ENCODE measurements at places on chromosomes 11 and 22.
A peak's percentile ranks its signal among the peaks of the same experiment; 100 is the strongest.

- DNase-seq: no peak
Measured at GRCh38 chr22:24083361-24083760, 72.3 kb downstream of the CABIN1 start.

DNA sequence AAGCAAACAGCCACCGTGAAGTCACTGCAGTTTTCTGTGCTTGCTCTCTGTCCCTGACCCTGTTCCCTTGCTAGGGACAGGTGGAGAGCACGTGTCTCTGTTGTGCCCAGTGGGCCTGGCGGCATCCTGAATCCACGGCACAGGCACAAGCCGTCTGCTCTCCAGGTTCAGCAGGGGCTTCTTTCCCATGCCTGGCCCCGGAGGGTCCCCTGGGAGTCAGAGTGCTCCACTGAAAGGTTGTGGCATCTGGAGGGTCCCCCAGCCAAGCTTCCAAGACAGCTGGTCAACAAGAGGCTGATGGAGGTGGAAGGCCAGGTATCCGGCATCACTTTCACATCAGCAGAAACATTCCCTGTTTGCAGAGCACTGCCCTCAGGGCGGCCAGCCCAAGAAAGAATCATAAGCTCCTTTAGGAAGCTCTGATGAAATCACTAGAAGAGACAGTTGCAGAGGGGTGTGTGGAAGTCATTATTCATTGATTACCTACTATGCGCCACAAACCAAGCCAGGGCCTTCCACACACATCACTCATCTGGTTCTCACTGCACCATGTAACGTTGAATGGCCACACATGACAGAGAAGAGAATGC lies 346.4 kb upstream of the B3GAT1 start:
- DNase-seq: no peak

DNA sequence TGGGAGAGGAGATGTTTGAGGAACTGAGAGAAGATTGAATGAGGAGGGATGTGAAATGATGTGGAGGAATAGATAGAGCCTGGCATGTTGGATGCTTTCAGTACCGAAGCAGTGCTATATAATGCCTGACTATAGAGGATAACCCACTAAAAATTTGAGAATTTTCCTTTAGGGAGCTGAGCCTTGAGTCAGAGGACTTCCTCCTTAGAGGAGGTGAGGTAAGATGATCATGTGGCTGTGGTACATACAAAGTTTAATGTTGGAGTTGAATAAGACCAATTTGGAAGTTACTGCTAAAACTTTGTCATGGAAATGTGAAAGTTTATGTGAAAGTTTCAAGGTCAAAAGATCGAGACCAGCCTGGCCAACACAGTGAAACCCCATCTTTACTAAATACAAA lies 66.9 kb downstream of the YAP1 start:
- no peak for DNase-seq

DNA sequence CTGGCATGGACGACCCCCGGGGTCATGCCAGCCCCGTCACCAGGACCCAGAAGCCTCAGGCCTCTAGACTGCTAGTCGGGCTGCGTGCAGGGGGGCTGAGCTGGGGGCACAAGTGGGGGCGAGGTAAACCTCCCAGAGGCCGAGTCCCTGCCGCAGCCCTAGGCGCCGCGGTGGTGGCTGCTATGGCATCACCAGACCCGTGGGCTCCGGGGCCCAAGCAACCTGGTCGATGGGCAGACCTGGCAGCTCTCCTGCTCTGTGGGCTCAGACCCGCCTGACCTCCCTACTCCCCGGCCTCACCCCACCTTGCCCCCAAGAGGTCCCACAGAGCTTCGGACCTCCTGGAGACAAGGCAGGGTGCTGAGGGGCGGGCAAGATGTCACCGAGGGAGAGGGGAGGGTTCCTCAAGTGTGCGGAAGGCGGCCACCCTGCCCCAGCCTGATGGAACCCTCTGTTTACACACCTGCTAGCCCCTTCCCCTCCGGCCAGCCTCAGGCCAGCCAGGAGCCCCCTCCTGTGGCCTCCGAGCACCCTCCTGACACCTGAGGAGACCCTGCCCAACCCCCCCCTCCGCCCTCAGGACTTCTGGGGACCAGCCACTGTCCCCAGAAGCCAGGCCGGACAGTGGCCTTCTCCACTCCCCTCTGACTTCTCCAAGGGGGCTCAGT lies 9.4 kb downstream of the IGF2 start:
- no peak for DNase-seq

DNA sequence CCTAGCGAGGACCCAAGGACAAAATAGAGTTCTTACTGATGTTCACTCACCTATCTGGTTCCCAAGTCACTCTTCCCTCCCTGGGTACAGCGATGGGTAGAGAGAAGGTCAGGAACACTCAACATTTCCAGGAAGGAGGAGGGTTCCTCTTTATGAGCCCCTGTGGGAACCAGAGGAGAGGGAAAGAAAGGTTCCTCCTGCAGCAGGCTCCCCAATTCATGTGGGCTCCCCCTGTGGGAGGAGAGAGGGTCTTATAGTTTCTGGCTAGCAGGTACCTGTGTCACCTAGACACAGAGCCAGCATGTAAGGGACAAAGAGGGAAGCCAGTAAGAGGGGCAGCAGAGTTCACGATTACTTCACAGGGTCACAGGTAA lies 93.5 kb downstream of the DBX1 start:
- no peak for DNase-seq

DNA sequence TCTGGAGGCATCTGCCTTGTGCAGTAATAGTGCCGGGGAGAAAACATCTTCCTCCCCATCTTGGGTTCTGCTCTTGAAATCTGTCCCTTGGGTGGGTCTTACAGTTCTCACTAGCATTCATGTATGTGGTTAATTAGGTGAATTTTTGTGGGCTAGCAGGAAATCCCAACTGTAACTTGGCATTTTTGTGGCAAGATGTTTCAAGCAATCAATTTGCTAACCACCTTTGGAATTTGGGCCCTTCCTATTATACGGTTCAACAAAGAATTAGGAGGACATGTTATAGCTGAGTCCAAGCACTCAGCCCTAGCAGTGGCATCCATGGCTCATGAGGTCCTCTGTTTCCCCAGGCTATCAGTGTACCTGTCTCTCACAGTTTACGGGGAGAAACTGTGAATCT lies 89.1 kb upstream of the MTNR1B start:
- DNase-seq: no peak

DNA sequence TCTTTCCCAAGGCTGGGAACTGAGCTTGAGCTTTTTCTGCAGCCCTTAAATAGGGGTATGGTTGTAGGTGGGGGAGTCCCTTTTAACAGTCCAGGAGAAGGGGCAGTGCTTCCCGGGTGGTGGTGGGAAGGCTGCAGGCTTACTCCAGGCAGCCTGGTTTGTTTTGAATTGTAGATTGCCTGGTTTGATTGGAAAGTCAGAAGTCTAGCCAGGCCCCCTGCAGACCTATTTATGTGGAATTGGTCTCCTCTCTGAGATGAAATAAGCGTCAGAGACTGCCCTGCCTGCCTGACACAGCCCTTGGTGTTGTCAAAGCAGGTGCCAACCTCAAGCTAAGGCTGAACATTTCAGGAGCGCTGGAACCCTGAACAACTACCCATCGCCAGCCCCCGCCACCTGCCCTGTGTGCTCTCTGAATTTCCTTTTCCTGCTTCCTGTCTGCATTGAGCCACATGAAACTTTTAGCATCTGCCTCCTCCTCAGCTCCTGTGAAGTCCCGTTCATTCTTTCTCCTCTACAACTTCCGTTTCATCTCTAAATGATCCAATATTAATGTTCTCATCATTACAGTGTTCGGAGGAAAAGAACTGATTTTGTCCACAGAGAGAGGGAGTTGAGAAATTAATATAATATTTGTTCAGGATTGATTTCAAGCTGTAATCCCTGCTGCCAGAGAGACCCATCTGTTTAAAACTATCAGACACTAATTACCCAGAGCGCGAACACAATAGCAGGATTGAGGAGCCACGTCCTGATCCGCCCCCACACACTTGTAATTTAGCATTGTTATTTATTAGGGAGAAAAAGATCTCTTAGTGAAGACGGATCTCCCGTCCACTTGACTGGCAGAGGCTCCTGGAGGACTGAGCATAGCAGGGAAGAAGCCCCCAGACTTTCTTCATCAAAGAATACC lies 136.5 kb downstream of the TRIM29 start:
- DNase-seq: no peak

- no peak for DNase-seq
Measured at GRCh38 chr22:39712751-39713525, 142.4 kb downstream of the CACNA1I start.

DNA sequence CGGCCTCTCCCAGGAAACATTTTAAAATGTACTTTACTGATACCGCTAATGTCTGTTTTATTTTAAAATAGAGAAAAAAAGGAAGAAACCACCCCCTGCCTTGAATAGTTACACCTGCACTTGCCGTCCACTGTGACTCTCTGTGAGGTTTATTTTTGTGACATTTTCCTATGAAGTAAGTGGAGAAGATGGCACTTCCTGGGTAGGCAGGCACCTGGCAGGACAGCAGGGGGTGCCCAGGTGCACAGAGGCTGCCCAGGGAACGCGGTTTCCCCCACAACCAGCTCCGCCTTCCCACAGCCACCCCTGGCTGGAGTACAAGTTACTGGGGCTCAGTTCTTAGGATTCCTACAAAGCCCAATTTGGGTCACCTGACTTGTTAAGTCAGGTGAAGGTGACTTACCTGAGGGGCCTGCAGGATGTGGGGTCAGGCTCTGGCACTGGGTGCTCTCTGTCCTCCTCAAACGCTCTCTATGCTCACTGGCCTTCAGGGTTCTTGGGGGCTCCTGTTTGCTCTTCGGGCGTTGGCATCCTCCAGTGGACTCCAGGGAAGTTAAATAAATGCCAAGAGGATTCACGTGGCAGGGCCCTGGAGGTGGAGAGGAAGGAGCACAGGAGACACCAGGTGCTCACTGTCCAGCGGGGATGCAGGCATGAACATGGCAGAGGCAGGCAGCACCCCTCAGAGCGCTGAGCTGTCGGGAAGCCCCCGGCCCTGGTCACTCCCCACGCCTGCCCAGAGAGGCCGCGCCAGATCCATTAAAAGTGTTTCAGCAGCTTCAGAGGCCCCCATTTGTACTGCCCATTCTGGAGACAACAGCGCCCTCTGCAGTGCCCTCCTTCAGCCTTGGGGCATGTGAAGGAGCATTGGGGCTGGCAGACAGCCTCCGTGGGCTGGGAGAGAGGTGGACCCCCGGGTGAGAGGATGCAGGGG lies 1021.2 kb downstream of the TBC1D22A start:
- DNase-seq: peak; percentile 27

GRCh38 chr22:44192098-44192815 lies 11.5 kb downstream of the PARVG start:
- DNase-seq: no peak

DNA sequence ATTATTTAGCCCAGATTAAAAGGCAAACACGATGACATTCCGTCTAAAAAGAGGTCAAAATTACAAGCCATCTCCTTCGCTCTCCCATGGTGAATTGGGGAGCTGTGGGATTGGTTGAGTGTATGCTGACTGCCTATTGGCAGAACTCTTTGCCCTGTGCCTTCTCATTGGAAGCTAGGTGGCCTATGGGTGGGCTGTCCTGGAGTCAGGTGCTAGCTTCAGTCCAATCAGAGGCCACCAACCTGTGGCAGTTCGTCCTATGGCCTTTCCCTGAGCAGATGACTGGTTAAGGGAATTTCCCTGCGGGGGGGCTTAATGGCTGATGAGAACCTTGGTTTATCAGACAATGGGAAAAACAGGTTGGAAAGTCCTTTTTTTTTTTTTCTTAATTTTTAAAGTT lies 3.2 kb upstream of the MTMR3 start:
- no peak for DNase-seq

DNA sequence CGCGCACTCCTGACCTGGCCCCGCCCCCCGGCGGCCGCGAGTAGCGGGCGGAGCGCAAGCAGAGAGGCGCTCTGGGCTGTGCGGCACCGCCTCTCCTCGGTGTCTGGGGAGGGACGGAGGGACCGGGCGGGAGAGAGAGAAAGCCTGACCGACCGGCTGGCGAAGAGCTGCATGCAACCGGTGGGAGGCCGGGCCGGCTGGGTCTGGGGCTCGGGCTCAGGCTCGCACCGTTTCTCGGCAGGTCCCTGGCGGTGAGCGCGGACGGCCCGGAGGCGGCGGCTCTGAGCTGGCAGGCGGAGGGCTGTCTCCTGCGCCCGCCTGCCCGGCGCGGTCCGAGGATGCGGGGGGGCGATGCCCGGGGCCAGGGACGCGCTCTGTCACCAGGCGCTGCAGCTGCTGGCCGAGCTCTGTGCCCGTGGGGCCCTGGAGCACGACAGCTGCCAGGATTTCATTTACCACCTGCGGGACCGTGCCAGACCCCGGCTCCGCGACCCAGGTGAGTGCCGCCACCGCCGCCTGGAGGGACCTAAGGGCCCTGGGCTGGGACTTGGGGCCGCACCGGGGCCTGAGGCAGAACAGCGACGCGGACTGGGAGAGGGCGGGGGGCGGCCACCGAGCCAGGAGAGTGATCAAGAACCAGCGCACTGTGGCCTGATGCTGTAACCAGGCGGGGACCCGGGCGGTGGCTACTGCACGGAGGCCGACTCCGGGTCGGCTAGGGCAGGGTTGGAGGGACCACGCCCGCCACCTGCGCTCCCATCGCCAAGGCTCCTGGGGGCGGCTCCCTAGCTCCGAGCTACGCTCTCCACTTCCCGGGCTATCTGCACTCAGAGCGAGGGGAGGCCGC lies at the start of gene SYT9:
Gene SYT9, plus strand, starts transcription at position 69 of the 847 bp plus-strand sequence. Its CDS starts 283 bp downstream, at position 352.
- DNase-seq: peak; percentile 60

DNA sequence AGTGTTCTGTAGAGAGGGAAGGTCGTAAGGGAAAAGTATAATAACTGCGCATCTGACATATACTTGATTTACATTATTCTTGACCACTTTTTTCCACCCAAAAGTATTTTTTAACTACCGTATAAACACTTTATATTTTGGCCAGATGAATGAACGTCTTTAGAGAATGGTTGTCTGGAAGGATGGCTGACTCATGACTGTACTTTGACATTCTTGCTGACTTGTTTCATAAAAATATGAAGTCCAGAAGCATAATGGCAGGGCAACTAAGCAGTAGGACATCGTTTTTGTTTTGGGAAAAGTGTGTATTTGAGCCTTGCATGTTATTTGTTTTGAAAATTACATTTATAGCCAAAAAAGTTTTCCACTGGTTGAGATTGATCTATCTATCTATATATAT lies 110.0 kb downstream of the OSBP2 start:
- no peak for DNase-seq

GRCh38 chr11:117796456-117796871 lies 552 bp downstream of the DSCAML1 start:
- DNase-seq: no peak

GRCh38 chr11:57202281-57202680 lies 20.5 kb downstream of the LRRC55 start:
- no peak for DNase-seq

- no peak for DNase-seq
Measured at GRCh38 chr11:120078397-120078796, 59.5 kb downstream of the TRIM29 start.

GRCh38 chr11:83069441-83070043 lies 2.2 kb downstream of the RAB30 start:
- DNase-seq: no peak

DNA sequence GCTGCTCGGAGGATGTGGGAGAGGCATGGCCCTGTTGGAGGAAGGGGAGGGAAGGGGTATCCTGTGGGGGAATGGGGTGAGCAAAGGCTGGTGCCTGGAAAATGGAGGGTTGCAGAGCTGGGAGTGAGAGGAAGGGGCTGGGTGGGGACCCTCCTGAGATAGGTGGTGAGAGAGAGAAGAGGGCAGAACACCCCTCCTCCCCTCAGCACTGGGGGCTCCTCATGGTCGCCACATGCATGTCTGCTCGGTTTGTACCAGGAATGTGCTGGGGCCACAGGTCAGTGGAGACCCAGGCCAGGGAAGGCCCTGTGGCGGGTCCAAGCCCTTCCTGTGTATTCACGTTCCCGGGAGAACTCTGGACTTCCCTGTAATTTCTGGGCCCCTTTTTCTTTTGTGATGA lies 27.8 kb upstream of the ACR start:
- DNase-seq: peak; percentile 11

Data from head of caudate nucleus (tissue), 42 donors.